ENCODE measurements at places on chromosomes 1 and 21.
A peak's percentile ranks its signal among the peaks of the same experiment; 100 is the strongest.

GRCh38 chr1:60448850-60449249 lies 375.3 kb upstream of the C1orf87 start:
- DNase-seq, result no peak

DNA sequence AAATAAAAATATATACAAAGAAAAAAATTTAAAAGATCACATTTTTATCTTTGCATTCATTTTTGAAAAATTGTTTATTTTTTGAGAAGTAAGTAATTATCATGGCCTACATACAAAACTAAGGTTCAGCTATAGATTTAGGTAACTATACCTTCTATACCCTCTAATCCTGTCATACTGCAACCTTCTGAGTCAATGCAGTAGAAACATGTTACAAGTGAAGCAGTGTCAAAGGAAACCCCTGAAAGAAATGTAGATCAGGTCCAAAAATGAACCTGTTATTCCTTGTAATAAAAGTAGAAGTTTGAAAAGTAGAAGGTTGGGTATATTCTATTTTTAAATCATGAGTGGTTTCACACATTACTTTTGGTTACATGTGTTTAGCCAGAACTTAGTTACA lies 51.3 kb downstream of the PTGS2 start:
- DNase-seq, result no peak

DNA sequence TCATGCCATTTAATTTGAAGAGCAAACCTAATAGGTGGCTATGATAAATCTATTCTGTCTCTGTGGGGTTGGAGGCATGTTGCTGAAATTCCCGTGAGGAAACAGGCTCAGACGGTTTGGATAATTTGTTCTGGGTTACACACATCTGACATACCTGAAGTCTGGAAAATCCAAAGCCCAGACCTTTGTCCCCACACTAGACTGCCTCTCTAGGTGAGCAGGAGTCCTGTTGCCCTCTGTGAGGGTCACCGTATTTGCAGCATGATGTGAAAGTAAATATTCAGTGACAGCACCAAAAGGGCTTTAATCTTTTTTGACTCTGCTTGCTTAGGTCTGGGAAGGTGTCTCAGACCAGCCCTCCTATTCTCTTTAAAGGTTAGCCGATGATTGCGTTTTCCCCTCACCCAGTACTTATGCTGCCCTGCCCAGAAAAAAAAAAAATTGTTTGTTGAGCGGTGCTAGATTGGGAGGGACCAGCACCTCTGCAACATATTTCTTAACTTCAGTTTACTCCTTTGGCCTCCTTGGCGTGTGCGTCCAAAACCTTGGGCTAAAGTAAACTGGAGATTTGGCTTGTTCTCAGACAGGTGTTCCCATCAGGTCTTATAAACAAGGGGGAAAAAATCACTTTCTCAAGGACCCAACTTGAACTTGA lies 67.0 kb downstream of the CACHD1 start:
- no peak for DNase-seq

DNA sequence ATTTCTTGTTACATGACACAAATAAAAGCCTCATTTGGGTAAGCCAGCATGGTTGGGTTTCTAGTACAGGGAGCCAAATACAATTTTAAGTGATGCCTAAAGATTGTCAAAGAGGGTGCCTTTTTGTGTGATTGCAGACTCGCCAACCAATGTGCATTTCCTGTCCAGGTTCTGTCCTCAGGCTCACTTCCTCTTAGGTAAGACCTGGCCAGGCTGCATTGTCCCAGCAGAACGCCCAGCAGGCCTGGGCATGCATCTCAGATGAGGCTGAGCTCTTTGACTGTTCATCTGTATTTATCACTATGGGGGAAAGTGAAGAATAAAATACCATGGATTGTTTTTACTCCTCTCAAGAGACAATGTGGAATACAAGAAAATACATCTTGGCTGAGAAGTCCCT lies 49.7 kb downstream of the KCNC4 start:
- no peak for DNase-seq

DNA sequence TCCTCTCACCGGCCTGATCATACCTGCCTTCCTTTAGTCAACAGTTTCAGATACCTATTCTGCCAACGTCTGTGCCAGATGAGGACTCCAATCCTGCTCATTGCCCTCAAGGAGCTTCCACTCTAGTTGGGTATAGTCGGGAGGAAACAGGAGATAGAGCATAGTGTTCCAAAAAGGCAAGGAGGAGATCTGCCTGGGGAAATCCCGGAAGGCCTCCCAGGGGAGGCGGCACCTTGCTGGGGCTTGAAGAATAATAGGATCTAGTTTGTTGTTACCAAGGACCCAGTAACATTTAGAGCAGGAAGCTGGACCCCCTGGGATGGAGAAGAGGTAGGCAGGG lies 12.3 kb downstream of the LDLRAP1 start:
- DNase-seq, result no peak

DNA sequence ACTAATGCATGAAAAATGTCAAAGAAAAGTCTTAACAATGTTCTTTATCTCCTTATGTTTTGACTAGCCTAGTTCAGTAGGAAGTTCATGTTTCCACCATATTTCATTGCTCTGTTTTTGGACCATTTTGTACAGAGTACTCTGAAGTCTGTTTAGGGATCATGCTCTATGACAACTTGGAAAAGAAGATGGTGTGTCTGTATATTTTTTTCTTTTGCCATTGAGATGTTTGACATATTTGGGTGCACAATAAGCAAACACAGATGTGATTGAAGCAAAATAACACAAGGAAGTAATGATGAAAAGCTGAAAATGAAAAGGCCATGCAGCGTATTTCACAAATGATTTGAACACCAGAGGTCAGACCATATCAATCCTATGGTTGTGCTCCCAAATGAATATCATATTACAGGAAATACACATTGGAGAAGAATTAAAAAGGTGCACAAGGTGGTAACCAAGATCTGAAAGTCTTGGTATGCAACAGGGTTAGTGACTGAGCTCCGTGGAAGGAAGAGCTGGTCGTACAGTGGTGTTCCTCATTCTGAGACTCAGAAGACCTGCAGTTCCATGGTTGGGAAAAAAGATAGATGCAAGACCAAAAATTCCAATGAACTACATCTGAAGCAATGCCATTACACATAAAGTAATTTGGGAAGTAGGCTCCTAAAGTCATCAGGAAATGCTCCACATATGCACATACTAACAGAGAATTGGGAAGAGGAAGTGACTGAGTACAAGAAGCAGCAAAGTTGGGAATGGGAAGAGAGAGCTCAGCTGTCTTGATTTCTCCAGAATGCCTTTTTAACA lies 463.5 kb downstream of the LMO4 start:
- no peak for DNase-seq

GRCh38 chr1:41241354-41241748 lies 755 bp downstream of the SCMH1 start:
- peak; percentile 49 for DNase-seq

DNA sequence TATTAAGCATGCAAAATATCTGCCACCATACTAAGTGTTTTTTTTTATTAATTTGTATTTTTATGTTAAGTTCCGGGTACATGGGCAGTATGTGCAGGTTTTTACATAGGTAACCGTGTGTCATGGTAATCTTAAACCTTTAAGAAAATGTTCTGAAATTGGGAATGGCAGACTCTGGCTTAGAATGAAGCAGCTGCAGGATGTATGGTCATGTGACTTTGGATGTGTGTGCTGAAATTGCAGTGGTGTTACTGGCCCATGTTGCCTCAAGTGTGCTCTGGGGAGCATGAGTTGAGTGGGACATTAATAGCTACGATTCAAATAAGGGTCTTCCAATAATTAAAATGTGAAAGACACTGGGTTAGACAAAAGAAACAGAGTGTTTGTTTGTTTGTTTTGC lies 6.7 kb downstream of the GRIK1 start:
- no peak for DNase-seq

- DNase-seq, result peak; percentile 18
Measured at GRCh38 chr21:44618504-44618903, 6.6 kb downstream of the KRTAP10-8 start.

- DNase-seq, result no peak
Measured at GRCh38 chr21:44948426-44949120, 8.7 kb downstream of the SLX9 start.

DNA sequence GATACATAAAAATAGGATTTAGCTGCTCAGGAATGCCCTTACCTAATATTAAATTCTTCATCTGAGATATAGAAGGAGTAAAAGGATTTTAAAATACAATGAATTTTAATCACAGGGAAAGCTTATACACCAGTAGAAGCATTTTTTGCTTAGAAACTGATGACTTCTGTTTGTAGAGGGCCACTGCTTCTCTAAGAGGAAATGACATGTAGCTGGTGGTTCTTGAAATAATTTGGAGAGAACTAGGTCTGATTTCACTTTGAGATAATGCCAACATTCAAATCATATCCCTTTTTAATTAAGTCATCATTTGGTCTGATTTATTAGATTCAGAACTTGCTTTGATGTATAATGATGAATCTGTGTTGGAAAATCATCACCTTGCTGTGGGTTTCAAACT lies 166.6 kb upstream of the SGIP1 start:
- no peak for DNase-seq

GRCh38 chr21:43786300-43786806 lies 3.0 kb upstream of the RRP1 start:
- DNase-seq, result no peak

DNA sequence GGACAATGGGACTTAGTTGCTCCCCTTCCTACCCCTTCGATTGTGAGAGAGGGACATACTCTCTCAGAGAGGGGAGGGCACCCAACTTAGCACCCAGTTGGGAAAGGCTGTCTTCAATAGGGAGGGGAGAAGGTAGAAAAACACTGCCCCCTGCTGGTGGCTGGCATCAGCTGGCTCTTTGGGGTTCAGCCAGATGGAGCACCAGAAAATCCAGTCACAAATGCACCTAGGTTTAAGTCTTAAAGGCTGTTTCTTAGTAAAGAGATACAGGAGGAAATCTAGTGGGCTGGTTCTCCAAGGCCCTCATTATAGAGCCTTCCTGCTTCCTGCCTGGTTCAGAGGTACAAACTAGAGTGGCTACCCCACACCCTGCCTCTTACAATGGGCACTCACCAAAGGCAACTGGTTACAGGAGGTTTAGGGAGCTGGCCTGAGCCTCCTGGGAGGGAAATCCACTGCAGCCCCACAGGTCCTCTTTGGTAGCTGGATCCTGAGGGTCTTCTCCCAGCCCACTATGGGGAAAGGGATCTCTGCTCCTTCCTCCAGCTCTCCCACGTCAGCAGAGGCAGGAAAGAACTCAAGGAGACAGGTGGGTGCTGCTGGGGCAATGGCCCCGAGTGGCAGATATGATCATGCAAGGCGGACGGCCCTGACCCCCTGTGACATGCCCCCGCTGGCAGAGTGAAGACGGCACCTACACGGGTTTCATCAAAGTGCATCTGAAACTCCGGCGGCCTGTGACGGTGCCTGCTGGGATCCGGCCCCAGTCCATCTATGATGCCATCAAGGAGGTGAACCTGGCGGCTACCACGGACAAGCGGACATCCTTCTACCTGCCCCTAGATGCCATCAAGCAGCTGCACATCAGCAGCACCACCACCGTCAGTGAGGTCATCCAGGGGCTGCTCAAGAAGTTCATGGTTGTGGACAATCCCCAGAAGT lies 28.3 kb downstream of the EIF2D start:
- DNase-seq, result peak; percentile 95

GRCh38 chr1:46041974-46042373 lies 90.5 kb downstream of the PIK3R3 start:
- DNase-seq, result no peak

DNA sequence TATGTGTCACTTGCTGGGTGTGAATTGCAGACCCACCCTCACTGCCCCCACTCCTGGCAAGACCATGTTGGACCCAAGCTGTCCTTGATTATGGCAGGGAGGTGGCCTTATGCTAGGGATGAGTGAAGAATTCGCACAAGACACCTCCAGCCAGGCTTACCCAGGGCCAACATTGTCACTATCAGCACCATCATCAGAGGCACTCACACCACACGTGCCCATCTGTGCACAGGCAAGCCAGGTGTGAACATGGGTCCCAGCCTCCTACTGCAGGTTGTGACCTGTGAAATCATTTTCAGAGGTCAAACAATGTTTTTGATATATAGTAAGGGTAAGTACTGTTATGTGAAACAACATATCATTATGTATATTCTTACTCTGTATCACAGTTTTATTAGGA lies 20.3 kb upstream of the RGS8 start:
- DNase-seq, result no peak

- DNase-seq, result no peak
Measured at GRCh38 chr21:44899768-44900558, 20.7 kb downstream of the ITGB2 start.

DNA sequence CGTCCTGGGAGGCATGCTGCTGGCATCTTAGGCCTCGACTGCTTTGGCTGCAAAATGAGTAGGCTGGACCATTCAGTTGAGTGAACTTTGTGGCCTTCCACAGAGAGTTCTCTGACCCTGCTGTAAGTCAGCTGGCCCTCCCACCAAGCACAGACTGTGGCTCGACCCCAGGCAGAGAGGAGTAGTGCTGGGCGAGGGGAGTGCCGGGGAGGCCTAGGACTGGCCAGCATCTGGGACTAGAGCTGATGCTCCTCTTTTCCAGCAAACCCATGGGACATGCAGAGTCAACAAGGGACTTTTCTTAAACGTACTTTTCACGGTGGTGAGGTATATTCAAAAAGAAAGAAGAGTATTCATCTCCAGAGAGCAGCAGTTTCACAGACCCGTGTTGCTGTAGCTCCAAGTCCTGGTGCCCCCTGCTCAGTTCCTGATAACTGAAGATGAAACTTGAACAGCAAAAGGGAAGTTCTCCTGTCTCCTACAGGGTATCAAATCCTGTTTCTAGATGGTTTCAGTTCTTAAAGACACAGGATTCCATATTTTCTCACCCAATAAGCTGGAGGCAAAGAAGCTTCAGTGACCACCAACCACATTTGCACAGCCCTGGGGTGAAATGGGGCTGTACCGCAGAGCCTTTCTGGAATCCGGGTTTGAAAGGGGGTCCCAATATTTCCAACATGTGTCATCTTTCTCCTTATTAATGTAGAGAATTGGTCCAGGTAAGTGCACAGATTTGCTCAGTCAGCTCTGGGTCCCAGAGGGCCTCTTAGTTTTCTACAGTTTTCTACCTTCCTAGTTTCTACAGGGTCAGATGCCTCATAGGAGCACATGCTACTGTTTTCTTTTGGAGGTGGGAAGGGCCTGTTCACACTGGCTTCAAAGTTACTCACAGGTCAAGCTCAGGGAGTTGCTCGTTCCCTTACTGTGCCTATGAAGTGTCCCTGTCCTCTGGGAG lies 20.9 kb downstream of the BATF3 start:
- DNase-seq, result peak; percentile 50

DNA sequence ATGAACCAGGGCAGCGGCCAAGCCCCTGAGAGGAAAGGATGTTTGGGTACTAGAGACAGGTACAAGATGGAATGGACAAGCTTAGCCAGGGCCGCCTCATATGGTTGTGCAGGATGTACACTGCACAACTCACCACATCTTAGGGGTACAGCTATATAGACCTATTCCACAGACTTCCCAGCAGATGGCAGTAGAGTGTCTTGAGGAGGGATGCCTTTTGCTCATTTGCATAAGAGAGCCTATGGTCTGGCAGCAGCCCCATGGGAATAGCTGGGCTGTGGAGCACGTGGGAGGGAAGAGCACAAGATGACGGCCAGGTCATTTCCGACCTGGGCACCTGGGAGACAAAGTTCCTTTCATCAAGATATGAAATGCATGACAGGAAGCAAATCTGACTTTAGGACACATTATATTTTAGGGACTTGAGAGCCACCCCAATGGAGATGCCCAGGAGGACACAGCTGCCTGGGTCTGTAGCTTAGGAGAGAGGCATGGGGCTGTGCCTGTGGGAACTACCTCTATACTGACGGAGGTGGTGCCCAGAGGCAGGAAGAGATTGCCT lies 215.5 kb downstream of the KCNJ6 start:
- DNase-seq, result peak; percentile 20

GRCh38 chr1:29234471-29234870 lies 1.9 kb upstream of the PTPRU start:
- DNase-seq, result no peak

- DNase-seq, result no peak
Measured at GRCh38 chr1:185961664-185962063, 227.5 kb downstream of the HMCN1 start.

Data from activated naive CD4-positive, alpha-beta T cell treated with anti-CD3 and anti-CD28 coated beads for 36 hours (primary cell).